Left lung (tissue), 14 donors: ENCODE measurements at places on chromosomes 4 and X. TPM values are rescaled to one million over a fixed set of nuclear protein-coding genes. Genes with fewer than 3 reads are reported as not detected.
A peak's percentile ranks its signal among the peaks of the same experiment; 100 is the strongest.

DNA sequence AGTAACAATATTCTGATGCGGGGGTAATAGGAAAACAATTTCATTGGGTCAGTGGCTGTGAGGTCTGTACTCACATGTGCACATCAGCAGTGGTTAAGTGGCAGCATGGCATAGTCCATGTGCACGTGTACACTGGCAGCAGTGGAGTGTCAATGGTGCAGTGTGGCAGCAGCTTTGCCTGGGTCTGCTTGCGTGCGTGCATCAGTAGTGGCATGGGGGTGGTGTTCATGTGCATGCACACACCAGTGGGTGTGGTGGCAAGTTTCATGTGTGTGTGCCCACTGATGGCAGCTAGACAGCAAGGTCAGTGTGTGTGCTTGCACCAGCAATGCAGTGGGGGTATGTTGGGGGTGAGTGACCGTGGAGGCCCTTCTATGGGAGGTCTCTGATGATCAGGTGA lies 581.6 kb upstream of the KLHL4 start:
- no peak for DNase-seq

DNA sequence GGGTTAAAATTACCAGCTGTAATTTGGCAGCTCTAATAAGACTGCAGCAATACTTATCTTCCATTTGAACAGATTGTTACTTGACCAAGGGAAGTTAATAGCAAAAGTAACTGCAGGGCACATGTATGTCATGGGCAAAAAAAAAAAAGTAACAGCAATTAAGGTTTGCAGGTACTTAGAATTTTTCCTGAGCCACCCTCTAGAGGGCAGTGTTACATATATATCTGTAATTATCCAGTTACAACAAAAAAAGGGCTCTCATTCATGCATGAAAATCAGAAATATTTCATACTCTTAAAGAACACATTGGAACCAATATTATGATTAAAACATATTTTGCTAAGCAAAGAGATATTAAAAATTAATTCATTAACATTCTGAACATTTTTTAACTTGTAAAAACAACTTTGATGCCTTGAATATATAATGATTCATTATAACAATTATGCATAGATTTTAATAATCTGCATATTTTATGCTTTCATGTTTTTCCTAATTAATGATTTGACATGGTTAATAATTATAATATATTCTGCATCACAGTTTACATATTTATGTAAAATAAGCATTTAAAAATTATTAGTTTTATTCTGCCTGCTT lies 25.1 kb downstream of the XIAP start:
- DNase-seq, result peak; percentile 19

The ANKRD37 gene
- 16.7 TPM for polyA plus RNA-seq

The MAGEA4 gene
- polyA plus RNA-seq, result not detected

- no peak for DNase-seq
Observed at GRCh38 chr4:102862016-102862415, 6.8 kb upstream of the CISD2 start.

DNA sequence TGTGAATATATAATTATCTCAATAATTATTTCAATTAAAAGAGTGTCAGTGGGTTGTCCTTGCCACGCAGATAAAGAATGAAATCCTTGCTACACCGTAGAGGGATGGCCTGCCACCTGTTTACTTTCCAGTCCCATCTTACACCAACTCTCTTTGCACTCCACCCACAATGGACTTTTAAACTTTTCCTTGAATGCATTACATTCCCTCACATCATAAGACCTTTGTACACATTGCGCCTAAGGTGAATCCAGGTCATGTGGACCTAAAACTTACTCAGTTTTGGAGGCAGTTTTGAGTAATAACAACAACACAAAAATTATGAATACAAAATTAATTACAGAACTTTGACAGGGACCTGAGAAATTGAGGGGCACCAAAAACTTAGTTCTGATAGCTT lies 78.7 kb upstream of the PDE5A start:
- no peak for DNase-seq

The SMPX gene
- 7.4 TPM for polyA plus RNA-seq

The MMRN1 gene
- 28.7 TPM for polyA plus RNA-seq

DNA sequence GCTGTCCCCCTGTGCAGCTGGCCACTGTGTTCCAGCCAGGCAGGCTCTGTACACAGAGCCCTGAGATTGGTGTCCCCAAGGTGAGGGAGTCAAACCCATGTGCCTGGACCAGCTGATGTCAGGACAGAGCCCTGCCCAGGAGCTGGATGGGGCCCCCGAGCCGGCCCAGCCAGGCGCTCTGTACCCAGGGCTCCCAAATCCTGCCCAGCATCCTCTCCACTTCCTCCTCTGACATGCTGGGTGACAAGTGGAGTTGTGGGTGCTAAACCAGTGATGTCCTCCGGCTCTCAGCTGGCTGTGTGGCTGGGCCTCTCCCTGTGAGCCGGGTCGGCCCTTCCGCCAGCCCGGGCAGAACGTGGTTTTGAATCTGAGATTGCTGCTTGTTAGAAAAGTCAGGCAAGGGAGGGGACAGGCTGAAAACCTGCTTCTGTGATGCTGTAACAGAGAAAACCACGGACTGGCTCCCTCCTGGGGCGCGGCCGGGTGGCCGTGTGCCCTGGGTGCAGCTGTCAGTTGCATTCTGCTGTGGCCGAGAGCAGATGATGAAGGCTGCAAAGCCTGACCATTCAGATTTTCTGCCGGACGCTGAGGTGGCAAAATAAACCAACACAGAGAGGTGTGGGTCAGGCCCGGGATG lies 7.9 kb upstream of the CPLX1 start:
- DNase-seq, result no peak

GRCh38 chr4:54643172-54643571 lies 14.6 kb upstream of the KIT start:
- no peak for DNase-seq

GRCh38 chr4:173270312-173271027 lies 63.7 kb downstream of the HMGB2 start:
- no peak for DNase-seq

The DCAF8L2 gene
- polyA plus RNA-seq, result not detected

The TLR3 gene
- 13.1 TPM for polyA plus RNA-seq

The MSANTD1 gene
- 1.0 TPM for polyA plus RNA-seq

DNA sequence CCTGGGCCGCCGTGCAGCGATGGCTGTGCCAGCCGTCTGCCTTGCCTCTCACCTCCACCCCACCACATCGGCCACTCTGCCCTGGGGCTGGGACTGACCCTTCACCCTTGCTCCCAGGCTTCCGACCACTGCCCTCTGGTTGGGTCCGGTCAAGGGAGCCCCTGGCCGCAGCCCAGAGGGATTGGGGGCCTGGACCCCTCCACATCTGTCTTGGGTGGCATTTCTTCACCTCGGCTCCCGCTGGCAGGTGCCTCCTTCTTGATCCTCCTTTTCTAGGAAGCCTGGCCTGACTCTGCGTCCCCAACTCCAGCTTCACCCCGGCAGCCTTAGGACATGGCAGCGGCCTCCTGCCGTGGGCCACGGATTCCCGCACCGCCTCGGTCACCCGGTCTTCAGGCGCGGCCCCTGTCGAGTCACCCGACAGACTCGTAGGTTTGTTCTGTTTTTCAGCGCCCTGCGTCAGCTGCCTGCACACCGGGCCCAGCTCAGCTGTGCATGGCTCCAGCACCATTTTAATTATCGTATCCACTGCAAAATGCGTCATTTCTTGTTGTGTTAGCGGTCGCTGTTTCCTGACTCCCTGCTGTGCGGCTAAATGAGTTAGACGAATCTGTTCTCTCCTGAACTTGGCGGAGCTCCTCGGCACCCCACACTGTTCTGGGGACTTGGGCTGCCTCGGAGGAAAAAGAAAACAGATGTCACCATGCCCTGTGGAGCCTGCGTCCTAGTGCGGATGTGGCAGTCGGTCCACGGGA lies 124.0 kb downstream of the FAM53A start:
- no peak for DNase-seq

DNA sequence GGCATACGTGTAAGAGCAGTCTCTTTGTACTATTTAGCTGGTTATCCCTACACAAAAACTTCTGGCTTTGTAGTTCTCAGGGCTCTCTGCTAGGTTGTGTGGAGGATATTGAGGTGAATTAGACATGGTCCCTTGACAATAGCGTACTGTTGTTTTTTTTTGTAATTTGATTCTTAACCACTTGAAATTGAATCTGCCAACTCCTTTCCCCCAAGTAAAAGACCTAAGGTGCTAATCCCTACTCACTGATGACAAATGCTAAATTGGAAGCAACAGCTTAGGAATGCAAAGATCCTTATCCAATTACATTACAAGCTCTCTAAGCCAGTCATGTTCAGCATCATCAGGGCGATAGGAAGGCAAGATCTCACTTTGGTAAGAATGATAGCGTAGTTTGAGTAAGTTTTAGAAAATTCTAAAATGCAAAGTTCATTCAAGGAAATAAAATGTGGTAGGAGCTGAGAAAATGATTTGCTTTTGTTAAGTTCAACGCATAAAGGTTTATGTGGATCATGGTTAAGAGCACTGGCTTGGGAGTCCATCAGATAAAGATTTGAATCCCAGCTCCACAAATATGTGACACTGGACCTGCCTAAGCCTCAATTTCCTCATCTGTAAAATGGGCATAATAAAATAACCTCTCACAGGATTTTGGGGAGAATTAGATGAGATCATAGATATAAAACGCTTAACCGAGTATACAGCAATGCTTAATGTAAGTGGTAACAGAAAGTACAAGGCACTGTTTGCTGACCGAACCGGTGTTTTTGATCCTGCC lies 39.3 kb downstream of the DOCK11 start:
- no peak for DNase-seq

The DCTD gene
- polyA plus RNA-seq, result 107 TPM

DNA sequence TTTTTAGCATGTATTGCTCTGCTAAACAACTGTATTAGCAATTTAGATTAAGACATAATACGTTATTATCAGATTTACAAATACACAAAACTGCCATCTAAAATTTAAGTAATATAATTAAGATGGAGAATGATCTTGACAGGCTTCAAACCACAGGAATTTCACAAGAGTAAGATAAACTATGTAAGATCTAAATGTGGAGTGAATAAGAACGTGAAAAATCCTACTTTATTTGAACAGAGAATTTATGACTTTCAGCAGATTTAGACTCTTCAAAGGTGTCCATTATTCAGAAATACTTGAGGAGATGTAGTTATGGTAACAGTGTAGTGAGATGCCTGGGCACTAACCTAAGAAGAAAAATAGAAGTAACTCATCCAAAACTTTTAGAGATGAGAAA lies 73.2 kb downstream of the SLC4A4 start:
- DNase-seq, result no peak

The TGIF2LX gene
- polyA plus RNA-seq, result not detected

GRCh38 chr4:168153596-168154440 lies 61.5 kb downstream of the ANXA10 start:
- DNase-seq, result peak; percentile 74

The SSX4B gene
- polyA plus RNA-seq, result not detected

The CFI gene
- 92.0 TPM for polyA plus RNA-seq

DNA sequence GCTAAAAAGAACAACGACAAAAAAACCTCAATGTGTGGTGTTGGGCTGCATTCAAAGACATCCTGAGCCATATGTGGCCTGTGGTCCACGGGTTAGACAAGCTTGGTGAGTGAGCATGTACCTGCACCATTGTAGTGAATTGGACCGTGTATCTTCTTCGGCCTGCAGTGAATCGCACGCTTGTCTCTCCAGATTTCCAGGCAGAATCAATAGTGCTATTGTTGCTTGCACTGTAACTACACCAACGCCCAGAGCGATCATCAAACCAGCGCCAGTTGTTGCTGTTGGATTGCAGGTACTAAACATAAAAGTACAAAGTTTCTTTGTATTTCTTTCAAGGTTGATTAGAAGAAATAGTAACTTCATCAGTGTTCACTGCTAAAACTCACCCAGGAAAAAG lies 101.6 kb downstream of the HUWE1 start:
- no peak for DNase-seq

DNA sequence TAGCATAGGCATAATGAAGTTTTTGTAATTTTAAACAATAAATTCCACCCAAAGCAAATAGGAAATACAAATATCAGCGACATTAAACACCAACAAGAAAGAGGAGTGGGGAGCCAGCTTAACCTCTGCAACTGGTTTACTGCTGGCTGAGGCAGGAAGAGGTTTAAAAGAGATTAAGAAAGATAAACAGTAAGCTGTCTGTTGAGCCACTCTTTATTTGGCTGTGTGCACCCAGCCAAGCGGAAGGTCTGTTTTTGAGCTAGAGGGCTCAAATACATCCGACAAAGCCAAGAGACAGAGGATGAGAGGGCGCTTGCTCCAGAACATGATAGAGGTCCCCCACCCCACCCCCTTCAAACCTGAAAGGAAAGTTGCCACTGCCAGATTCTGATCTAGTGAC lies 191.4 kb downstream of the MGST2 start:
- DNase-seq, result peak; percentile 52

DNA sequence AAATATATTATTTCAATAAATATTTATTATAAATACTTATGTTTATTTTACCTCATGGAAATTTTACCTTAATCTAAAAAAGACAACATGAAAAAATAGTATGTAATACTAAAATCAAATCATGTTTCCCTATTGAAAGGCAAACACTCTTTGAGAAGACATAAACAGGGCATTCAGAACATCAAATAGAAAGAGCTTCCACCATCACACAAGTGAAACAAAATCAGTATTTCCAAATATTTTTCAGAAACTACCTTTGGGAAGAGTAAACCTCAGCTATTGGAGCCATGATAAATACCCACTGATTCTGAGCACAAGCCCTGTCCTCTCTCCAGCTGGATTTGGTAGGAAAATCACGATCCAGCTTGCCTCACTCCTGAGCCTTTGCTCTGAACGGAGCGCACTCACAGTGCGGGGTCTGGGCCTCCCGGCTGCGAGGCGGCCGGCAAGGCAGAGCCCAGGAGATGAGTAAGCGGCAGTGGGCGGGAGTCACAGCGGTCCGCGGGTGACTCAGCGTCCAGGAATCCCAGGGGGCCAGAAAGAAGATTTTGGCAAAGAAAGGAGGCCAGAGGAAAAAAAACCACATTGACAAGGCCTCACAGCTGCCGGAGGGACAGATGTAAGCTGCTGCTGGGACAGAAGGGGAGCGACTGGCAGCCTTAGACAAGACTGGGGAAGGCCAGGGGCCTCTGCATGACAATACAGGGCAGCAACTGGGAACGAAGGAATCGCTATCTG lies 14.7 kb upstream of the ANXA5 start:
- DNase-seq, result peak; percentile 89

DNA sequence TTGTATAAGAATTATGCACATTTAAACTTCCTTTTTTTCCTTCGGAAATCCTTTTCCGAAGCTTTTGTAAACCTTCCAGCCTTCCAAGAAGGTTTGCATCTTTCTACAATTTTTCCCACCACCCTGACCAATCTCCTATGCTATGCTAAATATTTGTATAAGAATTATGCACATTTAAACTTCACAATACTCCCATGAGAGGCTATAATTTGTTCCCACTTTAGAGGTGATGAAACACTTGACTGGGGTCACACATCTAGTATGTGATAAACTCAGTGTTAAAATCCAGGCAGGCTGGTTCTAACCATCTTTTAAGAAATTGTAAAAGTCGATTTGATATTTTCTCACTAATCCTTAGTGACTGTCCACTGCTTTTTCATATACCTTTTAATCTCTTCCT lies 22.1 kb downstream of the NUDT6 start:
- no peak for DNase-seq

GRCh38 chrX:123267220-123267619 lies 83.1 kb downstream of the GRIA3 start:
- DNase-seq, result no peak

DNA sequence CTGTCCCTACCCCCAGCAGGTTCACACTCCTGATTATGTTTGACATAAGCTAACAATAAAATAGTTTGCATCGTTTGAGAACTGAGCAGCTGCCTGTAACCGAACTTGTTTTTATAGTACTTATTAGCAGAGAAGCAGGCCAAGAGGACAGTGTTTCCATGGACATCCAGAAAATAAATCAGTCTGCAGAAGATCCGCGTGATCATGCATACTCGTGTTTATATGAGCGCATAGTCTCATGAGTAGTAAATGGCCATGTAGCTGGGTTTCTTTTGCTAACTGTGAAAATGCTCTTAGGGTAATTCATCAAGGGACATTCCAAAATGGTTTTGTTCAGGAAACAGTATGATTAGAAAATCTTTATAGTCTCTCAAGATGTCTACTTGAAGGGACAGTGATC lies 289.2 kb downstream of the DCTD start:
- no peak for DNase-seq
